ENCODE measurements at places on chromosomes 1 and 21.
A peak's percentile ranks its signal among the peaks of the same experiment; 100 is the strongest.

DNA sequence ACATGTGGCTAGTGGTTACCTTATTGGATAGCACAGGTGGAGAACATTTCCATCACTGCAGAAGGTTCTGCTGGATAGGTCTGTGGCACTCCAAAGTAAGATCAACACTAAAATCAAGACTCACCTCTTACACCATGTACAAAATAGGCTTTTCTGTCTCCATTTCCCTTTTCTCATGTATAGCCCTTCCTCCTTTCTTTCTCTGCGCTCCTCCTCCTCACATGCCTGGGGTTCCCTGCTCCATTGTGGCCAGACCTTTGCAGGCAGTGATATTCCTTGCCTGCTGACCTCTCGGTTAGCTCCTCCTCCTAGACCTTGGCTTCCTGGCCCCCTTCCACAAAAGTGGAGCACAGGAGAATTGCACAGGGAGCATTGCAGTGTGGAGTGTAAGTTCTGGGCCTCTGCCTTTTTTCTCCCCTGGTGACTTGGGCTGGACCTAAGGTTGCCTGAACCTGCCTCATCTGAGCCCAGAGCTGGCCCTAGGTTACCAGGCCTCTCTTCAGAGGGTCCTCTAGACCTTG is 33.2 kb upstream of the RBM15 start:
- DNase-seq = no peak

DNA sequence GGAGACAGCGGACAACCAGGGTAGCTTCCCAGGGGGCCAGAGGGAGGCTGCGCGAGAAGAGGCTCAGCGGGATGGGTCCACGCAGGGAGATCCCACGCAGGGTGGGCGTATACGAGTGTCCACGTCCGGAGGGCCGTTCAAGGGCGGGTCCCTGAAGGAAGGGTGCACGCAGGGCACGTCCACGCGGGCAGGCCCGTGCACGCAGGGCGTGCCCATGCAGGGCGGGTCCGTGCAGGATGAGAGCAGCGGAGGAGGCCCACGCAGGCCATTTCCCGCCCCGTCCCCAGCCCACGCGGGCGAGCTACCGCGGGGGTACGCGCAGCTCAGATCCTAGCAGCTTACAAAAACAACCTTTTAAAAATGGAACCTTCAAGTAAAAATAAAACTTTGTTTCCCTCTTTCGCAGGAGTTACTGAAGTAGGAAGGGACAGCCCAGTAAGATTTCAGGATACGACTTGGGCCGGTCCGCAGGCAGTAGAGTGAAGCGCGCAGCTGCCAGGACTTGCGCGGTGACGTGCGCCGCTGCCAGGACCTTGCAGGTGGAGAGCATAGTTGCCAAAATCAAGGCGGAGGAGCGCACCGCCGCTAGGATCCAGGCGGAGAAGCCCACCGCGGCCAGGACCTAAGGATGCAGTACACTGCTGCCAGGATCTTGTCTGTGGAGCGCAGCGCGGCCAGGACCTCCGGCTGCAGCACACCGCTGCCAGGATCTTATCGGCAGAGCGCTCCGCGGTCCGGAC is 416 bp upstream of the RNF187 start:
- peak; percentile 34 for DNase-seq

GRCh38 chr1:185646202-185646683 is 87.9 kb upstream of the HMCN1 start:
- DNase-seq = no peak

- DNase-seq = no peak
These were observed 114.5 kb upstream of the TMPRSS15 start for GRCh38 chr21:18518054-18518481.

- DNase-seq = no peak
These were observed 30.9 kb upstream of the SSX2IP start for GRCh38 chr1:84721152-84721551.

GRCh38 chr1:205693421-205693991 is 13.2 kb upstream of the SLC45A3 start:
- DNase-seq = no peak

DNA sequence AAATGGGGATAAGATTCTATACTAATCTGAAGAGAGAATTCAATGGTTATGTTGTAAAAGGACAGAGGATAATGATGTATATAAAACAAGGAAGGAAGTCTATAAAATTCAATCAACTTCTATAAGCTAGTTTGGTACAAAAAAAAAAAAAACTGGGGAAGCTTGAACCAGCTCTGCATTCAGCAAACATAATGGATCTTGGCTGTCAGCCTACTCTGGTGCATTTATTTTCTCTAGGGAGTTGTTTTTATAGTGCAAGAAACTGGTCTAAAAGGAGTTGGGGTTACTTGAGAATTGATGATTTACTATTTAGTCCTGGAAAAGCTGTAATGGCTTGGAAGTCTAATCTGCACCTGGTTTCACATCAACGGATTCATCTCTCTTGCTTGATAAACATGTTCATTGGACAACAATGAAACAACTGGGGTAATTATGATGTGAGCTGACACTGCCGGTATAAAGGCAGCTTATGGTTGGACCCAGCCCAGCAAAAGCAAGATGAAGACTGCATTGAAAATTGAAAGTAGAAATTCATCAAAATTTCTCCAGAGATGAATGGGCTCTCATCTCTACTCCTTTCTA is 199.4 kb upstream of the NRIP1 start:
- DNase-seq = no peak

- DNase-seq = no peak
These were observed 385.7 kb downstream of the USP25 start for GRCh38 chr21:16115461-16115860.

DNA sequence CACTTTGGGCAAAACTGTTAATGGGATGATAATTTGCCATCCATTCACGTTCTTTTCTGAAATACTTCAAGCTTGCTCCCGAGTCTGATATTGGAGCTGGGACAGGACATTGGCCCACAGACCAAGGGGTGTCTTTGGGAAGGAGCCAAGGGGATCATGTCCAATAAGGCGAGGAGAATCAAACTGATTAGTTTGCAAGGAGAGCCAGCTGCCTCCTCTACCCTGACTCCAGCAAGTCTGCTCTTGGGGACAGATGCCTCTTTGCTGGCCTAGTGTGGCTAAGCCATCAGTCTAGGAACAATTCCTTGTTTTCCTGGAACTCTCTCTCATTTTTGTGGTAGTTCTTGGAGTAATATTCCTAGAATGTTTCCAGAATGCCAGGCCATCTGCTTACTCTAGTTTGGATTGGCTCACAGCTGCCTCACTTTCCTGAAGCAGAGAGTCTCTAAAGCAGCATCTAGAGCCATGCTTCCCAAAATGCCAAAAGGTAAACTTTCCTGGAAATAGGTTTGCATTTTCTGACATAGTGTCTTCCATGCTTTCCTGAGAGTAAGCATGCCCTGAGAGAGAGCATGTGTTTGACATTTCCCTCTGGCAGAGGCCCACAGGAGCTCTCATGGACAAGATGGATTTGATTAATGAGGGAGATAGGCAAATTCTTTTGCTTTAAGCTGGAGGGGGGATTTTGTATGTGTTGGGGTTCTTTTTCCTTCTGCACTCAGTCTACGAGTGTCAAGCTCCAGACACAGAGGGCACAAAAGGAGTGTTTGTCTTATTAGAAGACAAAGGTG is 145.6 kb downstream of the GDAP2 start:
- no peak for DNase-seq

- no peak for DNase-seq
These were observed 23.2 kb downstream of the ATP8B2 start for GRCh38 chr1:154348429-154349076.

- no peak for DNase-seq
These were observed 91.7 kb downstream of the ROR1 start for GRCh38 chr1:63865561-63865960.

- peak; percentile 6 for DNase-seq
These were observed 289.4 kb upstream of the ADGRL4 start for GRCh38 chr1:79295967-79296366.

DNA sequence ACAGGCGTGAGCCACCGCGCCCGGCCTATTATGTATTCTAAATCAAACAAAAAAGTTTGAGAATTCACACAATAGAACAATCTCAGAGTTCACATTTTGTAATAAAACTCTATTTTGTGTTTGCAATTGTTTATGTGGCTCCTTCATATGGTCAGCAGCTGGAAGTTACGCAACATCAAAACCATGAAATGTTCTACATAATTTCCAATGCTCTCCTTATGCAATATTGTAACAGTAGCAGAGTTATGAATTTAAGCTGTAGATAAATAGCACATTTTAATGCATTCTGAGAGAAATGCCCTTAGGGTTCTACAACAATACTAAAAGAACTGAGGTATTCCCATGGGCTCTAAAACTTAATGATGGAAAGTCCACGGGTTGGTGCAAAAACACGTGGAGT is 62.3 kb upstream of the COL11A1 start:
- no peak for DNase-seq

GRCh38 chr1:3359756-3360440 is 94.6 kb upstream of the ARHGEF16 start:
- no peak for DNase-seq

- DNase-seq = peak; percentile 23
These were observed 161.6 kb upstream of the RAB4A start for GRCh38 chr1:229109320-229109761.

- no peak for DNase-seq
These were observed 13.9 kb downstream of the DMAP1 start for GRCh38 chr1:44227211-44227610.

DNA sequence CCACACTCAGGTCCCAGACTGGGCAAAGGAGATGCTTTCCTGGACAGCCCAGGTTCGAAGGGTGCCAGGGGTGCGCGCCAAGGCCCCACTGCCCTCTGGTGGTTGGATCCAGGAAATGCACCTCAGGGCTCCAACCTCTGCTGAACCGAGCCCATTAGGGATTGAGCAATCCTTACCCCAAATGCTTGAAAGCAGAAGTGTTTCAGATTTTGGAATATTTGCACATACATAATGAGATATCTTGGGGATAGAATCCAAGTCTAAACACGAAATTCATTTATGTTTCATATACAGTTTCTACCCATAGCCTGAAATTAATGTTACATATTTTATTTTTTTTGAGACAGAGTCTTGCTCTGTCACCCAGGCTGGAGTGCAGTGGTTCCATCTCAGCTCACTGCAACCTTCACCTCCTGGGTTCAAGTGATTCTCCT is 57.4 kb downstream of the SLC9A1 start:
- peak; percentile 60 for DNase-seq

GRCh38 chr1:10637834-10638558 is 158.4 kb downstream of the CASZ1 start:
- peak; percentile 9 for DNase-seq

DNA sequence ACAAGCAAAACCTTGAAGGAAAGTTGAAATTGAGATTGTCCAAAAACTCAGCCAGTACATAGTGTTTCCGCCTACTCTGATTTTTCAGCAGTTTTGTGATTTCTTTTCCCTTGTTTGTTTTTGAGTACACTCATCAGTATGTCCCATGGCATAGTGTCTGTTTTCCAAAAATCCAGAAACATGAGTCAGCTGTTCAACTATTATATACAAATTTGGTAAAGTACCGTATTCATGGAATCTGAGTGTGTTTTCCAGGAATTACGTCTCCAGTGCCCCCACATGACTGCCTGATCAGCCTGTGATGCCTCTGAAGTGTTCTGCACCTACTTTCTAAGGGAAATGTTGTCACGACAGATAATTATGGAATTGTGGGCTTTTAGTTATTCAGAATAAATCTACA is 186.8 kb downstream of the LTN1 start:
- peak; percentile 35 for DNase-seq

GRCh38 chr1:82517586-82517985 is 716.9 kb downstream of the ADGRL2 start:
- DNase-seq = peak; percentile 49

DNA sequence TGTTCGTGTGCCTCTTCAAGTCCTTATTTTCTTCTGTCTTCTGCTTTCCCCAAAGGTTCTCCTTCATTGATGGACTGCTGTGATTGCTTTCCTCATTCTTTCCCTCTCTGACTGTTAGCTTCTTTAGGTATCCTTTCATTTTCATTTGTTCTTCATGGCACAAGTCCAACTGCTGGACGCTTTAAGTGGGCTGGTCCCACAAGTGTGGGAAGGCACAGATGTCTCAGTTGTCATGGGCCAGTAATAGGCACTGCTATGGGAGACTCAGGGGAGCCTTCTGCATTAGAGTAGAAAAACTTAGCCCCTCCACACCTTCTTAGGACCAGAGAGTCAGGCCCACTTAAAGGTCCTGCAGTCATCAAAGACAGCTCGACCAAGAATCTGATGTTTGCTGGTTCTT is 122.3 kb upstream of the C1orf105 start:
- no peak for DNase-seq

DNA sequence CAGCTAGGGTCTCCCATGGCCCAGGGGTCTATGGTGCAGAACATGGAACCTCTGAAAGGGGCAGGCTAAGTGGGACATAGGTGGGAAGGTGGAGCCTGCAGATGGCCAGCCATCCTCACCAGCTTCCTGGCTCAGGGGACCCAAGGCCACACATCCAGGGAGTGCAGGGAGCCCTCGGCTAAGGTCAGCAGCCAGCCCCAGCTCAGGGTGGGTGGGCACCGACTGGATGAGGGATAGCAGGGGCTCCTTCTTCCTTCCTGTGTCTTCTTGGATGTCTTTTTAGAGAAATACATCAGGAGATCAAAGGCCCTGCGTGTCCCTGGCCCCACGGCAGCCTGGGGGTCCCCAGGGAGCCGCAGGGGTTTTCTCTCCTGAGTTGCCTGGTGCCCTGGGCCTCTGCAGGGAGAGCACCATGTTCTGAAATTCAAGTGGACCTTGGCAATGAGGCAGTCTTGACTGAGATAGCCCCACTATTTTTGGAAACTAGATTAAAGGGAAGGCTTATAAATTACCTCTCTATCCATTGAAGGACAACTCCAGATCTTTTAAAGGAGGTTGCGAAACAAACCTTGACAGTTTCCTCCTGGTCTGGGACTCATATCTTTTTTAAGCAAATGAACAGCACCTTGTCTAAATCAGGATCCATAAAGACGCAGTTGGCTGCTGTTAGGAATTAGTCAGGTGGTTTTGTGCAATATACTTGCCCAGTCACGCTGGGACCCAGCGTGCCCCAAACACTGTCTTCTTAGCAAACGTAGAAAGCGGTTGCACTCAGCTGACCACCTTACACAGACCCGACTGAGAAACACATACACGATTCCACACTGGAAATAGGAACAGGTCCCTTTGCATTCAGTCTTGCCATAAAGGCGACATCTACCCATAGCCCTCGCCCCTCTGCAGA is 242.3 kb downstream of the TOMM20 start:
- DNase-seq = no peak

- no peak for DNase-seq
These were observed 127.9 kb upstream of the SLC45A1 start for GRCh38 chr1:8189931-8190483.

- DNase-seq = no peak
These were observed 112.2 kb downstream of the USP25 start for GRCh38 chr21:15841856-15842564.
